ENCODE measurements at places on chromosomes 6 and 20.

GRCh38 chr20:38350879-38351775 lies 4.8 kb downstream of the LBP start:
- ATAC-seq: no peak

GRCh38 chr6:128763599-128764300 lies 119.2 kb upstream of the LAMA2 start:
- ATAC-seq: no peak

- ATAC-seq: no peak
Measured at GRCh38 chr6:136566851-136567250, 16.6 kb upstream of the MAP7 start.

- ATAC-seq: no peak
Measured at GRCh38 chr6:99136488-99136887, 188.7 kb upstream of the FBXL4 start.

DNA sequence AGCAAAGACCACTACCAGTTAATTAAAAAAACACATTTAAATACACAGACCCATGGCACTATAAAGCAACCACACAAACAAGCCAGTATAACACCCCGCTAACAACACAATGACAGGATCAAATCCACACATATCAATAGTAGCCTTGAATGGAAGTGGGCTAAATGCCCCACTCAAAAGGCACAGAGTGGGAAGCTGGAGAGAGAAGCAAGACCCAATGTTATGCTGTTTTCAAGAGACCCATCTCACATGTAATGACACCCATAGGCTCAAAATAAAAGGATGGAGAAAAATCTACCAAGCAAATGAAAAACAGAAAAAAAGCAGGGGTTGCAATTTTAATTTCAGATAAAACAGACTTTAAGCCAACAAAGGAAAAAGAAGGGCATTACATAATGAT lies 125.4 kb upstream of the PTCHD4 start:
- ATAC-seq: no peak

DNA sequence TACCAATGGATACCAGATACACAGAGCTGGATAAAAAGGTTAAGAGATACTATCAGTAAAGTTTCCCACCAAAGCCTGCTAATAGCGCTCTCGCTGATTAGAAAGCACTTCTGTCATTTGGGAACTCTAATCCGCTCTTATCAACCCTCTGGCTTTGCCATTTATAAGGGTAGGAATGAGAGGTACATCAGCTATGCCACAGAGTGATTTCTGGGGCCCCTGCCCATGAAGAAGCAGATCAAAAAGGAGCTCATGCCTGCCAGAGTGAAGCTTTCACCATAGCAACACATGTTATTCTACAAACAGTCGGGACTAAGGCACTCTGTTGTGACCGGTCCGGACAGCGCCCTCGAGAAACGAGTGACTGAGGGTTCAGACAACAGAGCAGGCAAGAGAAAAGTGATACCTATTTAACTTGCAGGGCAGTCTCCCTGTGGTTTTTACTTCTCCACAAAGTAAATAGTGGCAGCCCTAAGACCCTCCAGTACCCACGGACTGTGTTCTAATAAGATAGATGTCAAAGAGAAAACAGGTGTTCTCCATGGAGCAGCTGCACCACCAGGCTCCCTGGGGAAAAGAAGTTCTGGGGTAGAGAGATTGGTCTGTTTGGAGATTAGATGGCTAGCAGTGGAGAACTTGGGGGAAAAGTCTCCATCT lies 5.6 kb downstream of the TRAM2 start:
- no peak for ATAC-seq

GRCh38 chr20:2987861-2988260 lies 55.6 kb upstream of the GNRH2 start:
- ATAC-seq: no peak

GRCh38 chr6:151275566-151275965 lies 35.8 kb downstream of the AKAP12 start:
- no peak for ATAC-seq

GRCh38 chr6:168088161-168089053 lies 9.4 kb upstream of the FRMD1 start:
- no peak for ATAC-seq

- no peak for ATAC-seq
Measured at GRCh38 chr20:46131396-46131795, 13.3 kb downstream of the CD40 start.

GRCh38 chr6:66538551-66539135 lies 831.6 kb upstream of the EYS start:
- ATAC-seq: no peak

GRCh38 chr6:170152989-170153388 lies 137.9 kb downstream of the DLL1 start:
- no peak for ATAC-seq

- ATAC-seq: no peak
Measured at GRCh38 chr6:121670511-121670910, 235.1 kb downstream of the GJA1 start.

DNA sequence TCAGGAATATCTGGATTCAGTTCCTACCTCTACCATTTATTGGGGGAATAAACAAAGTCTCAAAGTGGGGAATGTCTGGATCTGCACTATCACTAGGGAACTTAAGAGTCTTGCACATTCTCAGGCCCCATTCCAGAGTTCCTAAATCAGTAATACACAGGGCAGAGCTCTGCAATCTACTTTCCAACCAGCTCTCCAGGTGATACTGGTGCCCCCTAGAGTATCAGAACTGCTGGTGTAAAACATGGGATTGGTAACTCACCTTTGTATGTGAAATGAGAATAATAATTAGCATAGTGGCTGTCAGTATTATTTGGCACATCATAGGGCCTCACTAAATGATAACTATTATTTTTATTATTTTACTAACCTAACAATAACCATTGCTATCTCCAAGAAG lies 278.8 kb upstream of the IMPG1 start:
- ATAC-seq: no peak

- no peak for ATAC-seq
Measured at GRCh38 chr20:46838011-46838410, 56.6 kb upstream of the EYA2 start.

GRCh38 chr6:136762022-136762975 lies 30.0 kb downstream of the MAP3K5 start:
- no peak for ATAC-seq

GRCh38 chr6:167238146-167238693 lies 52.9 kb upstream of the UNC93A start:
- ATAC-seq: no peak

- no peak for ATAC-seq
Measured at GRCh38 chr6:74936886-74937285, 269.0 kb downstream of the COL12A1 start.

GRCh38 chr6:140905724-140906123 lies 1227.0 kb upstream of the GJE1 start:
- no peak for ATAC-seq

DNA sequence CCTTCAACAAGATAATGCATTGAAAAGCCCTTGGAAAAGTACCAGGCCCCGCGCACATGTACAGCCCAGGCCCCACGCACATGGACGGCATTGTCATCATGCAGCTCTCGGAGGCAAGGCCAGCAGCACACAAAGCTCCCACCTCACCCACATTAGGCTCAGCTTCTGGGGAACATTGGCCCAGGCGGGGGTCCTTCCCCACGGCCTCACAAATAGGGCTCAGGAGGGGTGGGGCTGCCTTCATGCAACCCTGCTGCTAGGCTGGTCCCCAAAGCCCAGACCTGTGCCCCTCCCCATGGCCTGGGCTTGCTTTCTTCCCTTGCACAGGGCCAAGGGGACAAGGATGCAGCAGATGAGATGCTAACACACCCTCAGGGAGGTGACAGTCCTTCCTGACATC lies 26.7 kb downstream of the NPEPL1 start:
- ATAC-seq: no peak

- peak; percentile 78 for ATAC-seq
Measured at GRCh38 chr6:150169609-150170008, 26.8 kb downstream of the PPP1R14C start.

DNA sequence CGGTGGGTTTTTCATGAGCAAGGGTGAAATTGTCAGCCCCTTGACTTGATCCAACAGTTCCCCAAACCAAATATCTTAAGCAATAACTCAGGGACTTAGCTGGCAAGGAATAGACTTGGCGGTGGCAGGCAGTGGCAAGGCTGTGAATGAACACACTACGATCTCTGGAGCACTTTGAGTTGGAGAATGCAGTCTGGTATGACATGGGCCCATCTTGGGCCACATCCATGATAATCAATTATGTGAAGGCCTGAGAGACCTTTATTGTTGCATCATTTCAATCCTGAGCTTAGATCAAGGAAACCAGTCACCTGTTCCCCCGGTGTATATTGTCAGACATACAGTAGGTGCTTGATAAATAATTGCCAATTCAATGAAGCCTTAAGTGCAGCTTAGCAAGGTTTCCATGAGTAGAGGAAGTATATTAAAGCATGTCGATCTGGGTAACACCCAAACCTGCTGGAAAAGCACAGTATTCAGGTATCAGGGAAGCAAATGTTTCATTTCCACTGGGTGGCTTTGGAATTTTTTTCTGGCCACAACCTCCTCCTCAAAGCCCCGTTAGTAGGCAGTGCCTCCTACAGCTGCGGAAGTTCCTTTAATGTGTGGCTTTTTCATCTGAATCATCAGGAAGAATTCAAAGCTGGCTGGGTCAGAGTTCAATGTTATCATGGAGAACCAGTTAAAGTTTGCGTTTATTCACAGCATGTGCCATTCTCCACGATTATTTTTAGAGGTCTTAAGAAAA lies 10.2 kb downstream of the CASS4 start:
- no peak for ATAC-seq

GRCh38 chr6:140711019-140711613 lies 1336.7 kb upstream of the CITED2 start:
- ATAC-seq: no peak

DNA sequence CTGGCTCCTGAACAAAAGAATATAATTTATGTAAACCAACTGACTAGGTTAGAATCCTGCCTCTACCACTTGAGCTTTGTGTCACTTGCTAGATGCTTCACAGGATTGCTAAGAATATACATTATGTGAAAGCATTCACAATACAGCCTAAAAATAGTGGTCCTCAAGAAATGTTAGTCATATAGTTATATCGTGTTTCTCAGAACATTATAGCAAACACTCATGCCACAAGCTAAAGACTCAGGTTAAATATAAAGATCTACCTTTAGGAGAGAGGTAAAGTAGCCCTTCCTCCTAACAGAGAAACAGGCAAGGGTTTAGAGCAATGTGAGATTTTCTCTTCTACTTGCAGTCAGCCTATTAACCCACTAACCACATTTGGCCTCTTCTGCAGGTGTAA lies 17.8 kb upstream of the ALDH8A1 start:
- ATAC-seq: no peak

DNA sequence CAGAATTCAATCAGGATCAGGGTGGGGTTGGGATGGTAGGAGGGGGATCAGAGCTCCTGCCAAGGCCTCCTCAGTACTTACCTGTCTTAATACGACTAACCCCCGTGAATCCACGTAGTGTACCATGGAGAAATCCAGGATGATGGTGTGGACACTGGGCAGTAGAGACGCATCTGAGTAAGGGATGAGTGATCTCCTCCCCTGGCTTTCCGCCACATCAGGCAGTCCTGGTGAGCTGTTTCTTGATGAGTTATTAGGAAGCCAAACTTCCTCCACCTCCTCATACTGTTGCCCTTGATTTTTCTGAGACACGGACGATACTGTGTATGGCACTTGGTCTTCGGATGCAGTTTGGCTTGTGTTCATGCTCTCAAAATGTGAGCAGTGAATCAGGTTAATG lies 34.2 kb upstream of the SRPK1 start:
- ATAC-seq: no peak

- ATAC-seq: peak; percentile 63
Measured at GRCh38 chr6:3162565-3163247, 5.4 kb upstream of the TUBB2A start.

GRCh38 chr6:36290668-36291620 lies 21.1 kb downstream of the PNPLA1 start:
- ATAC-seq: no peak

DNA sequence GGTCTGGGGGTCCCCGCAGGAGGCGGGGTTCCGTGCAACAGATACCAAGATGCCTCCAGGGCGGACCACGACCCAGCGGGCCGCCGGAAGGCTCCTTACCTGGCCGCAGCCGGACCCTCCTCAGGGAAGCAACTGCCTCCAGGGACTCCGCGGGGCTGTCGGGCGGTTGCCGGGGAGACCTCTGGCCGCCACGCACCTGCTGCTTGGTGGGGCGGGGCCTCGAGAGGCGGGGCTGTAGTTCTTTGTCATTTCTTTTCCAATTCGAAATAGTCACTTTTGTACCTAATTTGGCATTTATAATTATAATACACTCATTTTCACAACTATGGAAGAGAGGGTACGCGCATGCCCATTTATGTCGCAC lies 647 bp downstream of the AK9 start:
- ATAC-seq: peak; percentile 47

DNA sequence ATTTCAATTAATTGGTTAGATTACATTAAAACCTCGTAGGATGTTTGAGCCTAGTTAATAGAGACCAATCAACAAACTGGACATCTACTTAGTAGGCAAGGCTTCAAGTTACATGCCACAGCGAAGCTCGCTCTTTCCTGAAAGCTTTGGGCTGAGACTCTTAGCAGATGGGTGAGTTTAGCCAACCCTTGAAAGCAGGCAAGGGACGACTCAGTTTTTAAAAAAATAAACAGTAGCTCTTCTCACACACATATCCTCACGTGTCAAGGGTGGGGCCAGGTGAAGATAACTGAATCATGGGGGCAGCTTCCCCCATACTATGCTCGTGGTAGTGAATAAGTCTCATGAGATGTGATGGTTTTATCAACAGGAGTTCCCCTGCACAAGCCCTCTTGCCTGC lies 775 bp downstream of the MTFR2 start:
- no peak for ATAC-seq

DNA sequence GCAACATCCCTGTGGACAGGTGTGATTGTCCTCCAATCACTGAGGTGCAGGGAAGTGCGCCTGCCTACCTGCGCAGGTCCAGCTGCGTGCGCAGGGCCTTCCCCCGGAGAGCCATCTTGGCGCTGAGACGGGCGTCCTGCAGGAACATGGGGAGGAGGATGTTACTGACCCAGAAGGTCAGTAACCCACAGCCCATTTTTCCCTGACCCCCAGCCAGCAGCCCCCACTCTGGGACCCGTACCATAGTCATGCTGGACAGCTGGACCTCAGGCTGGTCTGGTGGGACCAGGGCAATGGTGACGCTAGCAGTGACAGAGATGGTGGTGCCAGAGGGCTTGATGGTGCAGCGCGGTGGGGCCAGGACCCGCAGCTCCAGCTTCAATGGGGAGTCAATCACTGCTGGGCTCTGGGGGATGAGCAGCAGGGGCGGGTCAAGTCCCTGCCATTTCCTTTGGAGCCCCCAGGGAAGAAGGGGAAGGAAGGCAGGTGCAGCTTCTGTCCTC lies 9.7 kb downstream of the PLTP start:
- no peak for ATAC-seq

GRCh38 chr20:58557733-58558342 lies 42.6 kb upstream of the APCDD1L start:
- ATAC-seq: no peak

GRCh38 chr6:25010902-25011625 lies 75.3 kb upstream of the RIPOR2 start:
- ATAC-seq: no peak

- no peak for ATAC-seq
Measured at GRCh38 chr6:1869308-1869707, 259.6 kb downstream of the FOXC1 start.

- no peak for ATAC-seq
Measured at GRCh38 chr6:2823104-2823850, 18.4 kb downstream of the SERPINB1 start.

Data from activated CD4-positive, CD25-positive, alpha-beta regulatory T cell treated with anti-CD3 and anti-CD28 coated beads, Interleukin-2, amount 50 U/mL, for 24 hours (primary cell).